Activated B cell treated with CpG ODN at 0.5 μM for 24 hours (primary cell): ENCODE measurements at places on chromosomes 4 and X.

DNA sequence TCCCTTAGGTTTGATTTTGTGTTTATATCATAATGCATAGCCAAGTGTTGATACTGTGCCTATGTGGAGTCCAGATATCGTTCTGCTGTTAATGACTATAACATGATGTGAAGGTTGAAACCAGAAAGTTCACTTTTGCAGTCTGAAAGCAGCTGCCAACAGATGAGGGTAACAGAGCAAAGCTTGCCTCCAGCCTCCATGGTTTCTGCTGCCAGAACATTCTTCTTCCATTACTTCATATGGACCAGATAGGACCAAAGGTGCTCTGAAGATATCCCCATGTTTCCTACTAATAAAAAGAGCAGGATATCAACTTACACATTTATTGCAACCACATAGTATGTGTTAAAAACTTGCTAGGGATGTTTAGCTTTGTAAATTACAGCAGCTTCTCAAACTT lies 394.1 kb downstream of the SPRY1 start:
- no peak for DNase-seq
- H3K27ac ChIP-seq, result no peak overlapping the region
- no peak overlapping the region for H3K4me3 ChIP-seq

GRCh38 chrX:137313627-137314026 lies 252.3 kb upstream of the ZIC3 start:
- no peaks in the 10 kb centered on the region for H3K27me3 ChIP-seq
- H3K36me3 ChIP-seq, result no peaks in the 10 kb centered on the region
- H3K27ac ChIP-seq, result no peak overlapping the region
- no peaks in the 10 kb centered on the region for H3K4me1 ChIP-seq
- H3K4me3 ChIP-seq, result no peak overlapping the region
- DNase-seq, result no peak

DNA sequence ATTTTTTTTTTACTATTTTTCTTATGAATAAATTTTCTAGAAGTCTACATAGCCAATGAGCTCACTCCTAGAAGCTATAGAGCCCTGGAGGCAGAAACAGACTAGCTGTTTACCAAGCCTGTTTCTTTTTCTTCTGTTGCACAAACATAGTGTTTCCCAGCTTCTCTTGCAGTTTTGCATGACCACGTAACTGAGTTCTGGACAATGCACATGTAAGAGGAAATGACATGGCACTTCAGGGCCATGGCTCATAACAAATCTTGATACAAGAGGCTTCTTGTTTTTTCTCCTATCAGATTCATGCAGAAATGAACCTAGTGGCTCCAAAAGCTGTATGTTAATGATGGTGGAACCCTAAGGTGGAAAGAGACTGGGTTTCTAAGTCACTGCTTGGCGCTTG lies 127.4 kb downstream of the ZNF330 start:
- H3K27me3 ChIP-seq, result no peaks in the 10 kb centered on the region
- H3K27ac ChIP-seq, result no peak overlapping the region
- H3K4me1 ChIP-seq, result peaks cover 5% of the 10 kb centered on the region
- no peak for DNase-seq
- H3K36me3 ChIP-seq, result no peaks in the 10 kb centered on the region

- H3K4me3 ChIP-seq, result no peak overlapping the region
- H3K27me3 ChIP-seq, result no peaks in the 10 kb centered on the region
- no peak overlapping the region for H3K27ac ChIP-seq
Measured at GRCh38 chr4:130147641-130148040, 1051.7 kb downstream of the C4orf33 start.

- peaks cover 22% of the 10 kb centered on the region for H3K4me1 ChIP-seq
- H3K27ac ChIP-seq, result peak overlapping the region; percentile 65
- H3K27me3 ChIP-seq, result no peaks in the 10 kb centered on the region
- H3K4me3 ChIP-seq, result peak overlapping the region; percentile 3
- no peak for DNase-seq
- peaks cover 8% of the 10 kb centered on the region for H3K36me3 ChIP-seq
Measured at GRCh38 chrX:72526534-72527508, 45.8 kb downstream of the HDAC8 start.

DNA sequence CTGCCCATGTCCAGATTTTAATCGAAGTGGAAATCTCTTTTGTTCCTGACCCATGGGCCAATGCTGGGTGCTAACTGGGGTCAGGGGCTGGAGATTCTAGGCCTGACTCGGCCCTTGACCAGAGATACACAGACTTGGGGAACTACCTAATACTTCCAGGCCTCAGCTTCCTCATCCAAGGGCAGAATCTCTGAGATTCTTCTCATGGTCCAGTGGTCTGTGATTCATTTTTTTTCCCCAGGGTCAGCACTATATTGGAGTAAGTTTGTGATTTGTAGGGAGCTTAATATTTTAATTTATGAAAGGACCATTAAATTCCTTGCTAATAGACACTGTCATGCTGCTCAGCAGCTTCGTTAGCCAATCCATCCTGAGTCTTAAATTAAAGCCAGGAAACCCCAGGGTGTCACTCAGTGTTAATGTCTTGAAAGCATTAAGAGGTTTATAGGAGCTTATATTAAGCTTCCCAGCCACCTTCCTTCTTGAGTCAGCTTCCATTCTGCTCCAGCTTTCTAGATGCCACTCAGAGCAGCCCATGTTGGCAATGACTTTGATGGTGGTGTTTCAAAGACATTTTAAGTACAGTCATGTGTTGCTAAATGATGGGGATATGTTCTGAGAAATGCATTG lies 27.0 kb upstream of the PROM1 start:
- no peaks in the 10 kb centered on the region for H3K4me1 ChIP-seq
- H3K36me3 ChIP-seq, result no peaks in the 10 kb centered on the region
- no peak overlapping the region for H3K4me3 ChIP-seq
- peaks cover 8% of the 10 kb centered on the region for H3K27me3 ChIP-seq
- no peak for DNase-seq
- H3K27ac ChIP-seq, result no peak overlapping the region

GRCh38 chr4:21410372-21410771 lies 538.2 kb downstream of the KCNIP4 start:
- H3K4me1 ChIP-seq, result no peaks in the 10 kb centered on the region
- H3K4me3 ChIP-seq, result no peak overlapping the region
- no peak overlapping the region for H3K27ac ChIP-seq
- H3K27me3 ChIP-seq, result no peaks in the 10 kb centered on the region

DNA sequence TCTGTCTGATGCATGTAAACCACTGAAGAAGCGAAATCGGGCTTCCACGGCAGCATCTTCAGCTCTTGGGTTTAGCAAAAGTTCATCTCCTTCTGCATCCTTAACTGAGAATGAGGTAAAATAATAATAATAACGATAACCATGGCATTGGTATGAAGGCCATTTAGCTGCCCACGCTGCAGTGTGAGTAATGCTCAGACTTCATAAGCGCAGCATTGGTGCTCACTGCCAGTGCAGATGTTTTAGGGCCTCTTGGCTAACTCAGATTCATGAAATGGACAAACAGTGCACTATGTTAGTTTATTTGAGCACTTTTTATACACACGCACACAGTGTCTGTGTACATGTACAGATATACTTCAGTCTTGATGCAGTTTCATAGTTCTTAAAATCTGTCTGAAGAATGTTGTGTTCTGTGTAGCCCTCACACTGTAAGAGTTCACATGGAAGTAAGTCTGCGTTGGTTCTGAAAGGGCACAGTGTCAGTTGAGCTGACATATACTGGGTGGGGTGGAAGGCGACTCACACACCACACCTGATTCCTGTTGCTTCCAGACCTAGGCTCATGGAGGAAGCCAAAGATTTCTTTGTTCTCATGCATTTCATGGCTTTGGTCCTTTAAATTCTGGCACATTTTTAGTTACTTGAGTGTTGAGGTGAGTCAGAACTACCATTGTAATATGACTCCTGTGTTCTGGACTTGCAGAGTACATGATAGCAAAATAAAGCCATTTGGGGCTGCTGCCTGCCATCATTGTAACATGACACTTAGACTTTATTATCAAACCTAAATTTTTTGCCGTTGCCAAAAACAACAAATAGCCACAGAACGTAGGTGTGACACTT lies 68.7 kb downstream of the NSD2 start:
- no peak overlapping the region for H3K4me3 ChIP-seq
- no peaks in the 10 kb centered on the region for H3K27me3 ChIP-seq
- no peak overlapping the region for H3K27ac ChIP-seq
- no peak for DNase-seq
- peaks cover 45% of the 10 kb centered on the region for H3K36me3 ChIP-seq
- H3K4me1 ChIP-seq, result no peaks in the 10 kb centered on the region

DNA sequence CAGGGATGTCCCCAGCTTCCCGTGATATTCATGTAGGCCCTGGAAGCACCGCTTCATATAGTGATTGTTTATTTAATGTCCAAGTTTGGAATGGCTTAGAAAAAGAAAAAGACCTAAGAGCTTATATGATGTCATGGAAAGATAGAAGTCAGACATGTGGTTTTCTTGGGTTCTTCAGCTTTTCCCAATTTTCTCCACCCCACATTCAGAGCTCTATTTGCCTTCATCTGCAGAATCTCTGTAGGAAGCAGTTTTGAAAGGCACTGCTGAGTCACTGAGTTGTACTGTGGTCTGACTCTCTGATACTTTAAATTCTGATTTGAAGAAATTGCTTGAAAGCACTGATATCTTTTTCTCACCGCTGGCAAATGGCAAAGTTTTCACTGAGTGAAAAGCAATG lies 120.6 kb upstream of the EDNRA start:
- DNase-seq, result no peak
- H3K36me3 ChIP-seq, result no peaks in the 10 kb centered on the region
- H3K27ac ChIP-seq, result no peak overlapping the region
- no peaks in the 10 kb centered on the region for H3K27me3 ChIP-seq
- no peaks in the 10 kb centered on the region for H3K4me1 ChIP-seq
- H3K4me3 ChIP-seq, result no peak overlapping the region

DNA sequence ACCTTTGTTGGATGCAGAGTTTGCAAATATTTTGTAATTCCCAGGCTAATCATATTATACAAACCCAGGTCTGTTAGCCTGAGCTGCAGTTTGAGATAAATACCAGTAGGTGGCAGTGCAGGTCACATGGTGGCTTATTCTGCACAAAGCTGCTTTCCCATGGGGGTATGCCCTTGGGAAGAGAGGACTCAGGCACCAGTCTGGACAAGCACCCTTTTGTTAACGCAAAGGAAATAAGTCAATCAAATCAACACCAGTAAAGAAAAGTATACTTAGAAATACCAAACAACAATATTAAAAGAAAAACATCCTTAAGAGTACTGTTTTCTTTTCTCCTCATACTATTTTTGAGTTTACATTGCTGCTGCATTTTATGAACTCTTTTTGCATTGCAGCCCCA lies 389.0 kb upstream of the ZFP42 start:
- no peaks in the 10 kb centered on the region for H3K36me3 ChIP-seq
- H3K4me1 ChIP-seq, result no peaks in the 10 kb centered on the region
- no peaks in the 10 kb centered on the region for H3K27me3 ChIP-seq

GRCh38 chr4:168293386-168293975 lies 25.1 kb downstream of the DDX60 start:
- no peak for DNase-seq
- no peak overlapping the region for H3K4me3 ChIP-seq
- no peak overlapping the region for H3K27ac ChIP-seq
- no peaks in the 10 kb centered on the region for H3K4me1 ChIP-seq
- no peaks in the 10 kb centered on the region for H3K27me3 ChIP-seq
- peaks cover 57% of the 10 kb centered on the region for H3K36me3 ChIP-seq

GRCh38 chr4:102642631-102643298 lies 118.0 kb downstream of the MANBA start:
- DNase-seq, result no peak
- H3K4me1 ChIP-seq, result no peaks in the 10 kb centered on the region
- no peak overlapping the region for H3K4me3 ChIP-seq
- H3K27ac ChIP-seq, result no peak overlapping the region

DNA sequence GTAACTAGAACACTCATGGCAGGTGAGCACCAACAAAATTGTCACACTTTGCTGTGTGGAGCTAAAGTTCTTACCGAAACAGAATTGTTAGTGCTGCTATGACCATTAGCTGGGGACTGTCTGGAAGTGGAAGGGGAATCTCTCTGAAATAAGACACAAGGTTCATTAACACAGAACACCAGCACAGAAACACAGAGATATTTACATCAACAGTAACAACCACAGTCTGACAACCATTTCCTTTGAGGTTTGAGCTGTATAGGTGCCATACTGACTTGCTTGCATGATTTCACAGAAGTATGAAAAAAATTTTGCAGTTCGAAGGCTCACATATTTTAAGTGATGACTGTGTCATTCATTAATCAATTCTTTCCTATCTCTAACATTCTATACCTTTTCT lies 109.8 kb downstream of the NYX start:
- no peak overlapping the region for H3K27ac ChIP-seq
- no peak for DNase-seq
- H3K4me1 ChIP-seq, result peaks cover 20% of the 10 kb centered on the region
- H3K36me3 ChIP-seq, result peaks cover 5% of the 10 kb centered on the region
- H3K27me3 ChIP-seq, result no peaks in the 10 kb centered on the region

DNA sequence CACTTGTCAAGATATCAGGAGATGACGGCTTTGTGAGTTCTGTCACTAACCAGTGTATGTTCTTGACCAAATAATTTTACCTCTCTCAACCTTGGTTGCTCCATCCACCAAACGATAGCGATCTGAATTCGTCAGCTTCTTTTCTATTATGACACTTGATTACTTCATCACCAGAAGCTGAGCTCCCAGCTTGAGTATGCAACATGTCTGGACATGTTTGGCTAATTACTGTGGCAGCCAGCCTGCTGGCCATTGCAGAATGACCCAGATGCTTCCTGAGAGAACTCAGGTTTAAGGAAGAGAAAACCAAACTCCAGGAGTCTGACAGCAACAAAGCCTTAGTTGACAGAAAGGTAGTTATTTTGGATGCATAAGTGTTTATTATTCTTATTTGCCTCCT lies 46.4 kb upstream of the PARM1 start:
- no peaks in the 10 kb centered on the region for H3K4me1 ChIP-seq
- H3K27ac ChIP-seq, result no peak overlapping the region
- H3K27me3 ChIP-seq, result peaks cover 4% of the 10 kb centered on the region
- no peaks in the 10 kb centered on the region for H3K36me3 ChIP-seq
- DNase-seq, result no peak
- H3K4me3 ChIP-seq, result no peak overlapping the region

DNA sequence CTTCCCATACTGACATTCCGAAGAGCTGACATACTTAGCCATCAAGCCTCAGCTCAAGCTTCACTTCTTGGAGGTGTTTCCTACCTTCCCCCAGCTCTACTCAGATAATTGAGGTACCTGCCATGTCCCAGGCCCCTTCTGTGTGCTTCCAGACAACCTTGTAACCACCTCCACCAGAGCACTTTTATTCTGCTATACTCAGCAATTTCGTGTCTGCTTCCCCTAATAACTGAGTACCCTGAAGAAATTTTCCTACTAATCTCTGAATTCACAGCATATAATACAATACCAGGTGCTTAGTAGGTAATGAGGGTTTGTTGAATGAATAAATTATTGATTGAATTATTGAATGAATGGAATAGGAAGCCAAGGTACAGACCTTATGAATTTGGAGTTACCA lies 605.5 kb downstream of the MID1IP1 start:
- H3K27me3 ChIP-seq, result peaks cover 2% of the 10 kb centered on the region
- H3K4me1 ChIP-seq, result no peaks in the 10 kb centered on the region
- no peak for DNase-seq
- no peak overlapping the region for H3K4me3 ChIP-seq
- no peaks in the 10 kb centered on the region for H3K36me3 ChIP-seq

GRCh38 chr4:16227462-16227868 lies 1.2 kb upstream of the TAPT1 start:
- peaks cover 6% of the 10 kb centered on the region for H3K36me3 ChIP-seq
- DNase-seq, result peak; percentile 25
- H3K4me3 ChIP-seq, result peak overlapping the region; percentile 97
- peak overlapping the region; percentile 98 for H3K27ac ChIP-seq
- no peaks in the 10 kb centered on the region for H3K27me3 ChIP-seq
